ENCODE measurements at places on chromosomes 12 and 14. TPM values are rescaled to one million over a fixed set of nuclear protein-coding genes. Genes with fewer than 3 reads are reported as not detected.

EXOC3L4 gene
- 3.7 TPM for total RNA-seq

TSHR gene
- not detected for total RNA-seq

TMEM119 gene
- not detected for total RNA-seq

LRRIQ1 gene
- total RNA-seq = 0.38 TPM

SYNE3 gene
- total RNA-seq = 0.14 TPM

GALNT16 gene
- total RNA-seq = 4.8 TPM

BTBD6 gene
- total RNA-seq = not detected

ABHD12B gene
- not detected for total RNA-seq

PGF gene
- 2.2 TPM for total RNA-seq

TMTC1 gene
- 26.2 TPM for total RNA-seq

CFAP251 gene
- 3.8 TPM for total RNA-seq

FAM90A1 gene
- total RNA-seq = not detected

ABCD2 gene
- not detected for total RNA-seq

DNA sequence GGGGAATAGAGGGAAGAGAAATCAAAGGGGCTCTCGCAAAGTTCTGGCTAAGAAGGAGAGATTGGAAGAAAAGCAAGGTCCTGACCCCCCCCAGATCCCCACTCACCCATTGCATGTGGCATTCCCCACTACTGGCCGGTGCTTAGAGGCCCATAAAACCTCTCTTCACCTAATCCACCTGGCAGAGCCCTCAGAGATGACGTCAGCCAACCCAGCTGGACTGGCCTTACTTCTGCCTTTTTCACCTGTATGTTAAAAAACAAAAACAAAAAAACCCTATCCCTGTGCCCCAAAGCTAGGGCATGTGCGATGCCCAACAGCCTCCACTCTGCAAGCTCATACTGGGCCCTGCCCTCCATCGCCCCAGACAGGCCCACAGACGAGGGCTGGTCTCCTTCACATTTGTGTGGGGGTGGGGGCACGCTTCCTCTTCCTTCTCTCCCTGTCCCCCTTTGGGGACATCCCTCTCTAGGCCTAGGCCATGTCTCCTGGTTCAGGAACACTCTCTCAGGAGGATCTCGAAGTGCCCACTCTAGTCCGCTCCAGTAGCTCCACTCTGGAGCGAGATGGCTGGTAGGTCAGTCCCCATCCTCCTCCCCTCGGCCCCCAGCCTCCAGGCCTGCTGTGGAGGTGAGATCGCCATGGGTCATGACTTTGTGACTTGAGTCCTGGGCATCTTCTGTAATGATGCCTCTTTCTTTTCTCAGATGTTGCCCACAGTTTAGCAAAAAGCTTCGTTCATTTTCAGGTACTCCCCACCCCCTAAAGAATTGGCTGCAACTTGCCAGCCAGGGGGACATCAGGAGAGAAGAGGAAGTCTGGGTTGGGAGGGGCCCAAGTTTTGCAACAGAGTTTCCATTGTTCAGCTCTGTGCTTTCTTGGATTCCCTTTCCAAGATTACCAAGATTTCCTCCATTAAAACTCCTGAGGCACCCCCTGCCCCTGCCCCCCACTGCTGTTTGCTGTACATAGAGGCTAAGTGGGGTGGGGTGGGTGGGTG lies 37.0 kb downstream of the FIGNL2 start:
- no peak for DNase-seq

- no peak for DNase-seq
These were observed 26.1 kb downstream of the DDX24 start for GRCh38 chr14:94054936-94055335.

DNA sequence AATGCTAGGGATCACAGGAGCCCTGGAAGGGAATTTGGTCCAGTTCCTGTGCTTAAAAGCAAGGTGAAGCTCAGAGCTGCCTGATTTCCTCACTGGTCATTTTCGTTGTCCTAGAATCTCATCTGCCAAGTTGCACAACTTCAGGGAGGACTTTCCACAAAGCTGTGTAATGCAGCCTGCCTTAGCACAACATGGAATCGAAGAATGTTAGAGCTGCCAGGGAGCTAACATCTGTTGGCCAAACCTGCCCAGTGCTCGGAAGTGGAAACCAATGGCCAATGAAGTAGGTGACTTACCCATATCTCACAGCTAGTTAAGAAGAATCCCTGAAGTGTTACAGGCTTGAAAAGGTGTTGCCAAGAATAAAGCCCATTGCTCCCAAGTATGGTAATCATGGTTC lies 79.9 kb upstream of the SSTR1 start:
- DNase-seq = no peak

DNA sequence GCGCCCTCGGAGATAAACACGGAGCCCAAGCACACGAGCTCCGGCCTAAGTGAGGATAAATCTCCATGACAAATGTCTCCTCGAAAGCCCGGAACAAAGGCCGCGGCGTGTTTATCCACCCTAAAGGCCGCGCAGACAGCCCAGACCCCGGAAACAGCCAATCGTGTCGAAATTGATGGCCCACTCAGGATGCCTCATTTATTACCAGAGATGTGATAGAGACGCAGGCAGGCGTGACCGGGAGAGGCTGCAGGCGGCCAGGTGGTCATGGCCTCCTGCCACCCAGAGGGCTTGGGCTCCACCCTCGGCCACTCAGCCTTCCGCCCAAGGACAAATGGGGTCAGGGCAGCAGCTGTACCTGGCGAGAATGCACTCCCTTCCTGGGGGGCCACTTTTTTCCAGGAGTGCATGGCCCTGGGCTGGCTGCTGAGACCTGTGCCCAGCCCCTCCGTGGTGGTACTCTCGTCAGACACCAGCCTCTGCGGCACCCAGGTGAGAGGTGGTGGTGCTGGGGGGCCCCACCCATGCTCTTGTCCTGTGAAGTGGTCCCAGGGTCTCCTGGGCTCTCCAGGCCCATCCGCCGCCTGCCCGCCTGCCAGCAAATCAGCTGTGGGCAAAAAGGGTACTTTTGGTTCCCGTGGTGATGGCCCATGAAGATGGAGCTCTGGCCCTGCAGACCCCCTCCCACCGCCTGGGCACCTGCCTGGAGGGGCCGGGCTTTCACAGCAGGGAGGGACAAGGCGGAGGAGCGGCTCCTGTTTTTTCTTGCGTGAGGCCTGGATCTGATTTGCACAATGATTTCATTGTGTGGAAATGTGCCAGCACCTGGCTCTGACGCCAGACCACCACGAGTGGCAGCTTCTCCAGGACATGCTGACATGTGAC lies 211.5 kb upstream of the C14orf180 start:
- DNase-seq = no peak

DNA sequence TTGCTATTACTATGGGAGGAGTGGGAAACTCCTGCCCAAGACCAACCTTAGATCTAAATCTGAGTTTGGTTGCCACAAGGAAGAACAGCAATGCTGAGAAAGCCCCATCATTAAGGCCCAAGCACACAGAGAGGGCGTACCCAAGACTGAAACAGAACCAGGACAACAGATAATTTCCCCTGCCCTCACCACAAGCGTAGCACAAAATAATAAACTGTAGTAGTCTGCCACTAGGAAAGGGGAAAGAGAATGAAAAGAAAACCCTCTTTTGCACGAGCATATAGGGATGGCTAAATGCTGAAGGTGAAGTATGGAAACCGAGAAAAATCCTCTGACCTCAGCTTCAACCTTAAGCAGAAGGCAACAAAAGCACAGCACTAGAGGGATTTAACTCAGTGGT lies 76.5 kb upstream of the DHRS4 start:
- no peak for DNase-seq

DNA sequence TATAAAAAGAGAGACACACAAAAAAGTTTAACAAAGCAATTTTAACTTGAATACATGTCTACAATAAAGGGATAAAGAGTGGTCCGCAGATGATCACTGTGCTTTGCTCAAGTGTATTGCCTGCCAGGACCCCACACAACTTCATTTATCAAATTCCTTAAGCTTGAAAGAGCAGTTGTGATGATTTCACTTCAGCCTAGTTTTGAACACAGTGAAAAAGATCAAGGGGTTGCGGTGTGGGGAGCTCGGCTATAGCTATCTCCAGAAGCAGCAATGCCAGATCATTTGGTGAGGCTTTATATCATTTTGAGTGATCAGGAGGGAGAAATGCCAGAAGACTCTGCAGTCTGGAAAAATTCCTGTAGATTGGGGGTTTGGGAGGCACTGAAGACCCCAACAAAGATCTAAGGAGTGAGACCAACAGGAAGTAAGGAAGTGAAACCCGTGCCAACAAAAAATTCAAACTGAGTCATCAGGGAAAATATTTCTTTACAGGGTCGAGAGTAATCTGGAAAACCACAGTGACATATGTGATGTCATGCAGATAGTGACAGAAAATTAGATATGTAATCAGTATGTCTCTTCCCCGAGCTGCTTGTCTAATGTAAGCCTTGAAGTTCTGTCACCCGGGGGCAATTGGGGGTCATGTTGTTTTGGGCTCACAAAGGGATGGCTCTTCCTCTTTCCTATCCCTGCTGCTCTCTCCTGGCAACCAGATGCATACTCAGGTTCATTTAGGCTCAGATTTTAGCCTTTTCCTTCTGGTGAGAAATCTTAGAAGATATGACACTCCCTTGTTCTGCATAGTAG lies 221.8 kb downstream of the MSRB3 start:
- DNase-seq = peak; percentile 47

DNA sequence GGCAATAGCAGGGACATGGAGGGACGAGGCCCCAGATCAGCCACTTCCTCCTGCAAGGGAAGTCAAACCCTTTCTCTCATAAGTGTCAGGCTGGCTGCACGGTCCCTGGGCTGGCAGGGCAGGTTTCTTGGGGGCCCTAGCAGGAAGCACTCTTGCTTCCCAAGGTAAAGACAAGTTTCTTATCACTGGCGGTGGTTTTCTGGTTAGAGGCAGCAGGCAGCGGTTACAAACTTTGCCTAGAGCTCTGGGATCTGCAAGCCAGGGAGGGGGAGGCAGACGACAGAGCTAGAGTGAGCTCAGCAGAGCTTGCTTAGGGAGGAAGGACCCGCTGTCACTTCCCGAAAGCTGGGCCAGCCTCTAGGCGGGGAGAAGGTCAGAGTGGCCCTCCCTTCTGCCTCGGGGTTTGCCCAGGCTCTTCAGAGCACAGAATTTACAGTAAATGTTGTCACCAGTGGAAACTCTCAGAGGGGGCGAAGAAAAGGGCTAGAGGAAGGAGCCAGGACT lies 20.4 kb downstream of the BATF start:
- DNase-seq = no peak

DNA sequence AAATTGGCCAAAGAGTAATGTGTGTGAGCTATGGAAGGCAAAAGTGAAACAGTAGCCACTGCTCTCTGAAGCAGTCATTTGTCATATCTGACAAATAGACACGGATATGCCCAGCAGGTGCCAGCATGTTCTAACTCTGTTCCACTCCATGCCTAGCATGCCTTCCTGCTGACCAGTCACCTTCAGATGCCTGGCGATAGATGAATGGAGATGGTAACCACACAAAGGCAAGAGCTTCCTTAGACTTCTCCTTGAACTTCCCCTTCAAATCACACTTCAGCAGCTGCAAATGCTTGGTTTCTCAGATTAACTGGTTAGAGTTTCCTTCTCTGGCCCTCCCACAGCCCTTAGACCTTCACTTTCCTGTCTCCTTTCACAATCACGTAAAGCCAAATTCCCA lies 429.9 kb downstream of the DAD1 start:
- DNase-seq = peak; percentile 21

DNA sequence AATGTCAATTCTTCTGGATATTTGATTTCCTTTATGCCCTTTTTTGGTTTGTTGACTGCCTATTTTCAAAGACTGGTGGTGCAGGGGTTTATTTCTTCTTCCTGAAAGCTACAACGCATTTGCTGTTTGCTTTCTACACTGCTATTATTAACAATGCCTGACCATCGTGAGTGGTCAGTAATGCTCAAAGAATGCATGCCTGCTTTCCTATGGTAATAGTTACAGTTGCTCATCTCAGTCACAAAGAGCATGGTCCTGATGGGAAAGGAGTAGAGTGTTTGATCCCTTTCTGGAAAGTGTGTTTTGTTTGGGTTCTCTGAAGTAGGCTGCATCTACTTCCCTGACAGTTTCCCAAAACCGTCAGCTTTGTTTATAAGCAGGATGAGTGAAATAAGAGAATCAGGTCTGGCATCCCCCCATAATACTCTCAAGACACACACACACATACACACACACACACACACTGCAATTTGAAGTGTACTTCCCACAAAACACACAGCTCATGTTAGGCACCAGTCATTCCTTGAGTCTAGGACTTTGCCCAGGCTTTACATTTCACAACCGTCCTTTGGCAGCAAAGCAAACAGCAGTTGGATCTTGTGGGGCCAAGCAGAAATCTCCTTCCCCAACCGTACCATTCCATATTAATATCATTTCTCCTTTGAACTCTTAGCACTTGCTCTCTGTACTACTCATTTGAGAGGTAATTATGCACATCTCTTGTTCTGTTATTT lies 56.6 kb downstream of the SUDS3 start:
- DNase-seq = no peak

DNA sequence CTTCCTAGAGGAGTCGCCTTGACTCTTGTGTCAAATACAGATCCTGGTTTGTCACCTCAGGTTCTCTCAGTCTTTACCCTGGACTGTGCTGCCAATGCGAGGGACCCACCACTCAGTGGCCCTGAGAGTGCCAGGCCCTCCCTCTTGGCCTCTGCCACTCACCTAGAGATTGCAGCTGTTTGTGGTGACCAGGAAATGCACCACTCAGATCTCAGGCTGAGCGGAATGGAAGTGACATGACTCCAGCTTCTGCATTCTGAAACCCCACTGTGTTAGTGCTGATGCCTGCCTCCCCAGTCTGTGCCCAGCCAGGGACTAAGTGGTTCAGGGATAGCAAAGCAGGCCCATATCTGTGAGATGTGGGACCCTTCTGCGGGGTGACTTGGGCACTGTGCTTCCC lies 27.8 kb upstream of the NEDD1 start:
- DNase-seq = no peak

- no peak for DNase-seq
These were observed 14.0 kb downstream of the BEGAIN start for GRCh38 chr14:100573002-100573756.

- DNase-seq = peak; percentile 18
These were observed 24.0 kb downstream of the FGF6 start for GRCh38 chr12:4421590-4422031.

GRCh38 chr14:69353168-69353567 lies 44.9 kb downstream of the ERH start:
- no peak for DNase-seq

GRCh38 chr14:56331592-56332216 lies 213.5 kb downstream of the PELI2 start:
- DNase-seq = no peak

GRCh38 chr12:9736936-9737705 lies 4.2 kb upstream of the CLECL1 start:
- no peak for DNase-seq

GRCh38 chr12:42473130-42473529 lies 116.4 kb downstream of the PRICKLE1 start:
- DNase-seq = no peak

- DNase-seq = no peak
These were observed 85.1 kb downstream of the ATP23 start for GRCh38 chr12:58026426-58026825.

- DNase-seq = no peak
These were observed at the start of gene TBC1D30 for GRCh38 chr12:64824500-64825142. Gene TBC1D30, plus strand, starts transcription at chr12:64824647. Its CDS starts 233 bp downstream, at chr12:64824880.

GRCh38 chr12:78645956-78646355 lies 218.6 kb upstream of the SYT1 start:
- DNase-seq = no peak

DNA sequence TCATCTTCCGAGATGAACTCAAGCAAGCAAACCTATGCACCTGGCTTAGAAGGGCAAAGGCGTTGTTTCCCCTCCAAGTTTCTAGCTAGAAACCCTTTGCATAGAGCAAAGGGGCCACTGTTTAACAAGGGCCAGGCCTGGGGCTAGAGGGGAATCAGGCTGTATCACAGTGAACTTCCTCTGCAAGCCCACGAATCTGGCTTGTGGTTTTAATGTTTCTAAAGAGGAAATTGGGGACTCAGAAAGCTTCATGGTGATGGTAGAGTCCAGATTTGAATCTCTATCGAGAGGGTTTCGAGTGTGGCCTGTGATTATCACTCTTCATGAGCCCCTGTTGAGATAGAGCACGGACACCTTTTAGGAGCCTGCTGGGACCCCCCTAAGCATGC lies 189.9 kb downstream of the VRK1 start:
- DNase-seq = no peak

Measured in A172 (cell line).